Activated CD4-positive, alpha-beta T cell treated with anti-CD3 and anti-CD28 coated beads, Interleukin-2, amount 10 ng/mL, durations not matched to agents 24 days and 14 days (primary cell): ENCODE measurements at places on chromosomes 16 and 17.

- H3K4me3 ChIP-seq: no peak overlapping the region
- no peaks in the 10 kb centered on the region for H3K36me3 ChIP-seq
- no peak for DNase-seq
- peaks cover 4% of the 10 kb centered on the region for H3K4me1 ChIP-seq
Measured at GRCh38 chr17:7122381-7122780, 7.8 kb upstream of the ASGR2 start.

- H3K27ac ChIP-seq: no peak overlapping the region
- H3K36me3 ChIP-seq: no peaks in the 10 kb centered on the region
- H3K4me1 ChIP-seq: no peaks in the 10 kb centered on the region
- no peak for DNase-seq
- H3K27me3 ChIP-seq: no peaks in the 10 kb centered on the region
Measured at GRCh38 chr16:60686824-60687223, 1349.4 kb downstream of the CDH8 start.

GRCh38 chr16:64151990-64152767 lies 969.7 kb downstream of the CDH11 start:
- no peaks in the 10 kb centered on the region for H3K4me1 ChIP-seq
- no peak for DNase-seq
- H3K4me3 ChIP-seq: no peak overlapping the region
- no peak overlapping the region for H3K27ac ChIP-seq
- no peaks in the 10 kb centered on the region for H3K36me3 ChIP-seq
- H3K27me3 ChIP-seq: no peaks in the 10 kb centered on the region

DNA sequence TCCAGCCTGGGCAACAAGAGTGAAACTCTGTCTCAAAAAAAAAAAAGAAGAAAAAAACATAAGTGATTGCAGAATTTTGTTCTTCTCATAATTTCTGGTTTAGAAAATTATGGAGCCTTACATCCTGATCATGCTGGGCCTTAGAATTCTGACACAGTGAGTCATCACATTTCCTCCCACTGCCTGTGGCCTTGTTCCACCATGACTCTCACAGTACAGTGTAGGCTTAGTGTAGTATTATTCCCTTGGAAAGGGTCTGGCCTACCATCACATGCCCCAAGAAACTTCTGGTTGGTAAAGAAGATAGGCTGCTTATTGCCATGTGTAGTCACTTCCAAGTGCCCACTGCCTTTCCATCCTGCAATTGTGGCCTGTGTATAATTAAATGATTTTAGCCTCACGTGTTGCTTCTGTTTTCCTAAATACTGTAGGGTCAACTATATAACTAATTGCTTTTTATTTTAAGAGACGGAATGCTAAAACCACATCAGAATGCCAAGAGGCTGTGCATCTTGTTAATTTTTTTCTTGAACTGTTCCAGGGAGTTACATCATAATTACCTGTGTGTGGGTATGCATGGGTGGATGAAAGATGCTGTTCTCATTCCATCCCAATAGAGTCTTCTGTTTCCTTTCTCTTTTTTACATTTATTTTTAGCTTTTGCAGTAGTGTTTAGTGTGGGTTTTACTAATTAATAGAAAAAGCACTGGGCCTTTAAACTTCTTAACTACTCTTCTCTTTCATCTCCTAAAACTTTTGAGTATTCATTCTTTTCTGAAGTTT lies 25.9 kb downstream of the OGFOD1 start:
- no peaks in the 10 kb centered on the region for H3K27me3 ChIP-seq
- DNase-seq: no peak
- no peak overlapping the region for H3K27ac ChIP-seq

DNA sequence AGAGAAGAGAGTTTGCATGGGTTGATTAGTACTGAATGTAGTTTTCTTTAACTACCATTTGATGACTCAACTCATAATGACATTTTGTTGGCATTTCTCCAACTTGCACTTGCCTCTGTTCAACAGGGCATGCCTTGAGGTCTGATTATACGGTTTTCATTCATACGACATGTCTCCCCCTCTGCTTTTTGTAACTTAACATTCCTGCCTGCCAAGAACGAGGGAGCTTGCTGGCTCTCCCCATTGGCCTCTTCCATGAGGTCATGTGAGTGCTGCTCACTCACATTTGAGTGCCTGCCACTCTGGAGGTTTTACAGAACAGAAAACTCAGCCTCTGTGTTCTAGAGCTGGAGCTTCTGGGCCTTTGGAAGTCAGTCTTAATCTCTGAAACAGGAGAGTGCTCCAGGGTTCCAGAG lies 19.7 kb downstream of the MAP2K6 start:
- H3K4me3 ChIP-seq: no peak overlapping the region
- H3K27ac ChIP-seq: no peak overlapping the region
- H3K4me1 ChIP-seq: peaks cover 12% of the 10 kb centered on the region
- no peak for DNase-seq

GRCh38 chr16:70754851-70755600 lies 45.9 kb downstream of the VAC14 start:
- H3K27ac ChIP-seq: no peak overlapping the region
- no peaks in the 10 kb centered on the region for H3K27me3 ChIP-seq

DNA sequence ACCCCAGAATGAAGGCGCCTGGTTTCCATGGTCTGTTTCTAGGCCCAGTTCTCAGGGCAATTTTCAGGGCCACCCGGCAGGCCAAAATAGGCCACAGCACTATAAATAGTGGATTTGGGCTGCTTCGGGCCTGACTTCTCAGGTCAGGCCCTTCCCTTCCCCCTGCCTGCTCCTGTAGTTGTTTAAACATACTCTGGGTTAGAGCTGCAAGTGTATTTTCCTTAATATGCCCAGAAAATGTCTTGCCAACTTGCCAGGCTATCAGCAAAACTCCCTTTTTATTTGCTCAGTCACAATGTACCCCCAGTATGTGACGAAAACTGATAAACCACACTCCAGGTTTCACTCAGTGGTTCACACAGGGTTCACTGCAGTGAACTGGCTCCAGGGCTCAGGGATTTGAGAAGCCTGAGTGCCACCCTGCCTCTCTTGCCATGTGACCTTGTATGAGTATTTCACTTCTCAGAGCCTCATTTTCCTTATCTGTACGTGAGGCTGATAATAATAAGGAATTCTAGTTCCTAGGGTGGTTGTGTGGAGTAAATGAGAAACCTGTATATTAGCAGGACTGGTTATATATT lies 76.5 kb downstream of the GPRC5B start:
- no peak overlapping the region for H3K27ac ChIP-seq
- H3K4me3 ChIP-seq: no peak overlapping the region
- no peaks in the 10 kb centered on the region for H3K27me3 ChIP-seq

DNA sequence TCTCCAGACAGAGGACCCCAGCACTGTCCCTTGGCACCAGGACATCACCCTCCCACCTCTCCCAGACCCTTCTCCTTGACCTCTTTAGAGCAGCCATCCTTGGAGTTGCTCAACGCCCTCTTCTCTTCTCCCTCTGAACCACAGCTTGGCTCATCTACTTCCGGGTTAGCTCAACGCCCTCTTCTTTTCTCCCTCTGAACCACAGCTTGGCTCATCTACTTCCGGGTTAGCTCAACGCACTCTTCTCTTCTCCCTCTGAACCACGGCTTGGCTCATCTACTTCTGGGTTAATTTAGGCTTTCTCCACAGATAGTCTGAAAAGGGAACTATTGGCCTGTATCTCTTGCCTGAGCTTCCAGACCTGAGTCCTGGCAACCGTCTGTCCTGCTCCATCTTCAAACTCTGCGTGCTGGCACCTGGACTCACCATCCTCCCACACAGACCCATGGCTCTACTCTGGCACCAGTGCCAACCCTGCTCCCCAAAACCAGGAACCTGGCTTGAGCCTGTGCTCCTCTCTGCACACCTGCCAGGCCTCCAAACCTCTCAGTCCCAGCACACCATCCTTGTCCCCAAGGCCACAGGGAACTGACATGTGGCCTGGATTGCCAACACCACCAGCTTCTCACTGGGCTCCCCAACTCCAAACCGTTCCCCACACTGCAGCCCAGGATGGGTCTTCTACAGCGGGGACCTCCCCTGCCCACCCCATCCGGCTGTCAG lies 25.3 kb upstream of the FAAP100 start:
- H3K36me3 ChIP-seq: peaks cover 41% of the 10 kb centered on the region
- H3K4me3 ChIP-seq: no peak overlapping the region
- H3K4me1 ChIP-seq: peaks cover 10% of the 10 kb centered on the region

- DNase-seq: no peak
- H3K27ac ChIP-seq: no peak overlapping the region
- H3K27me3 ChIP-seq: no peaks in the 10 kb centered on the region
- H3K36me3 ChIP-seq: peaks cover 4% of the 10 kb centered on the region
- no peak overlapping the region for H3K4me3 ChIP-seq
- H3K4me1 ChIP-seq: peaks cover 23% of the 10 kb centered on the region
Measured at GRCh38 chr16:15498427-15499175, 64.2 kb downstream of the BMERB1 start.

DNA sequence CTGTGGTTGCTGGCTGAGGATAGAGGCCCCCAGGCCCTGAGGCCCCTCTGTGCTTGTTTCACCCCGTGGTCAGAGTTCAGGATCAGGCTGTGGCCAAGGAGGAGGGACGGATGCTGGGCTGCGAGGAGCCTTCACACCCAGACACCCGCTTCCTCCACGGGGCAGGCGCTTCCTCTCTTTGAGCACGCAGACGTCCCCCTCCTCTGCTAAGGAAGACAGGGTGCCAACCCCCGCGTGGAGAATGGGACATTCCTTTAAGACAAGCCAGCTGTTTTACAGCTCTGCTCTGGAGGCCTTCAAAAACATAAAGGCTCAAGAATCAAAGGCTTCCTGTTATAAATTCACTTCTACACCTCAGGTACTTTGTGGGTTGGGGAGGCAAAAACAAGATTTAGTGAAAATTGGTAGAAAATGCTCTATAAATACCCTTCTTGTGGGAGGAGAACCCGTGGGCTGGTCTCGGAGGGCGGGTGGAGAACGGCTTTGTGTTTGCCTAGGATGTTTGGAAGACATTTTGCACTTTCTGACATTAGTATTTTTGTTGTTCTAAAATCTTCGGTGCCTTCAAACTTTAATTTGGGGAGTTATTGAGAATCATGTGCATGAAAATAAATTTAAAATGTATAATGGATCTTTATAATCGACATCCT lies 60.8 kb upstream of the FOXF1 start:
- no peak overlapping the region for H3K4me3 ChIP-seq
- no peak overlapping the region for H3K27ac ChIP-seq
- H3K27me3 ChIP-seq: no peaks in the 10 kb centered on the region
- H3K36me3 ChIP-seq: no peaks in the 10 kb centered on the region
- H3K4me1 ChIP-seq: no peaks in the 10 kb centered on the region
- no peak for DNase-seq

DNA sequence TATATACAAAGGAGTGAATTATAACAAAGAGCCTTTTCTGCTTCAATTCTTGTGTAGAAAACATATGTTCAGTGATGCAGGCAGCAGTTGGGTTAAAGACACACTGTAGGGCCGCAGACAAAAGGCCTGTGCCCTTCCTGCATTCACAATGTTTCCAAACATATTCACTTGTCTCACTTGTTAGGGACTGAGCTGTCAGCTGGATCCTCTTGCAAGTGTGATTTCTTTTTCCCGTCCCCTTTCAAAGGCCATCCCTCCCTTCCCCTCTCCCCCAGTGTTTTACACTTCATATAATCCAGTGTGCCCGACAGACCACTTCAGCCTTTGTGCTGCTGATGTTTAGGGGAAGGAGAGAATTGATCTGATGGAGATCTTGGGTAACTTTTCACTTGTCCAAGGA lies 217.0 kb downstream of the FTO start:
- H3K36me3 ChIP-seq: peaks cover under 1% of the 10 kb centered on the region
- peaks cover 20% of the 10 kb centered on the region for H3K4me1 ChIP-seq
- no peak overlapping the region for H3K27ac ChIP-seq

DNA sequence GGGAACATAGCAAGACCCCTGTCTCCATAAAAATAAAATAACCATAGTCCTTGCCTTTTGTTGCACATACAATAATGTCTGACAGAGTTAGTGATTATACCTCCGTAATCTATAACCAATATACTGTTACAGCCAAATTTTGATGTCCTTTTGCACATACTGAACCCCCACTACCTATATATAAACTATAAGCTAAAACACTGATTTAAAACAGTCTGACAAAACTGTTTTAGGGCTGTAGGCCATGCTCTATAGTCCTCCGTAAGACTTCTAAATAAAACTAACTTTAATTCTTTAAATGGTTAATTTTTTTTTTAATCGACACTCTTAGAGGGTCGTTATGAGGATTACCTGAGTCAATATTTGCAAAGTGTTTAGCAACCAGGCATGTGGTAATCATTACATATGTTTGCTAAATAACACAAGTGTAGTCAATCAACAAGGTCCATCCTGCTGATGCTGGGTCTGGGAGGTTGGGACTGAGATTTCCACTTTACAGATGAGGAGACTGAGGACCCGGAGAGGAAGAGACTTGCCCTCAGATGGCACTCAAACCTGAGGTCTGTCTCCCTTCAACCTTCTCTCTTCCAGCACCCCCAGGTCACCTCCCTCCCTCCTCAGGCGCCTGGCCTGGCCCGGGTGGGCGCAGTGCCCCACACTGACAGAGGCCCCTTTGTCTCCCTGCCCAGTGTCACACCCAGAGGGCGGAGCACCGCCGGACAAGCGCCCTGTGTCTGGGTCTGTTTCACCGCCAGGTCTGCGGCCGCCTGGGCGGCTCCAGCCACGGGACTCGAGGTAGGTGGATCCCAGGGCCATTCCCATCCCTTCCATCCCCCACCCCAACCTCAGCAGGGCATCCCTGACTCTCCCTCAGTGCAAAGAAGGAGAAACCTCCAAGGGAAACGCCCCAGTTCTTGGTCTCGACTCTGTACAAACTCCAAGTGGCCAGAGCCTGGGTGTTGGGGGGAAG lies 10.3 kb downstream of the ZNF385C start:
- H3K4me1 ChIP-seq: no peaks in the 10 kb centered on the region
- H3K36me3 ChIP-seq: no peaks in the 10 kb centered on the region
- H3K27ac ChIP-seq: no peak overlapping the region

DNA sequence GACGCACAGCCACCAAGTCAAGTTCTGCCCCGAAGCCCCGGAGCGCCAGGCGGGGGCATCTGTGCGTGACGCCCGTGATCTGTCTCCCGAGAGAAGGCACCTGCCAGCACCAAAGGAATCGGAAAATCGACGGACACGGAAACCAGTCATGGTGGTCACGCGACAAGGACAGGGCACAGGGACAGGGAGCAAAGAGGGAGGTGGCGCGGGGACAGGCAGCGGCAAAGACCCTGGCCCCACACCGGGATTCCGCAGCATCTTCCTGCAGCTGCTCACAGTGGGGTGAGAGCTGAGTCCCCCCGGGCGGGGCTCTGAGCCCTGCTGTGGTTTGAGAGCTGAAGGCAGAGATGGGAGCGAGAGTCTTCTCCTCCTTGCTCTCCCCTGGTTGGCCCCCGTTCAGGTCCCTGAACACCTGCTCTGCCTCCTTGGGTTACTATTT lies 56.4 kb downstream of the ABR start:
- H3K36me3 ChIP-seq: no peaks in the 10 kb centered on the region
- peaks cover 6% of the 10 kb centered on the region for H3K4me1 ChIP-seq
- no peak overlapping the region for H3K27ac ChIP-seq
- H3K4me3 ChIP-seq: no peak overlapping the region
- no peaks in the 10 kb centered on the region for H3K27me3 ChIP-seq

DNA sequence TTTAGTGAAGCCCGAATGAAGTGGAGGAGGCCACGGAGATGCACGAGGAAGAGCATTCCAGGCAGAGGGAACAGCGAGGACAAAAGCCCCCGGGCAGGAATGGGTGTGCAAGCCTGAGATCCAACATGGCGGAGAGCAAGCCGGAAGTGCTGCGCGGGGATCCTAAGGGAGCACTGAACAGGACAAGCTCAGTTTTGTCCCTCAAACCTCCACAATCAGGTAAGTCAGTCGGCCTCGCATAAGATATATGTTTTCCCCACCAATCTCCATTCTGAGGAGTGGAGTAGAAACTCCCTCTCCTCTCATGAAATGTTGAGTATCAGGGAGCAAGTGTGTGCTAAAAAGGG lies 32.9 kb upstream of the USP22 start:
- no peak overlapping the region for H3K4me3 ChIP-seq
- H3K36me3 ChIP-seq: no peaks in the 10 kb centered on the region
- no peak overlapping the region for H3K27ac ChIP-seq
- H3K4me1 ChIP-seq: no peaks in the 10 kb centered on the region
